Stimulated activated CD4-positive, alpha-beta T cell treated with anti-CD3 and anti-CD28 coated beads, Interleukin-1b, Interleukin-23, amount 100 ng/mL, for 1 hour (primary cell): ENCODE measurements at places on chromosomes 2 and 18.

DNA sequence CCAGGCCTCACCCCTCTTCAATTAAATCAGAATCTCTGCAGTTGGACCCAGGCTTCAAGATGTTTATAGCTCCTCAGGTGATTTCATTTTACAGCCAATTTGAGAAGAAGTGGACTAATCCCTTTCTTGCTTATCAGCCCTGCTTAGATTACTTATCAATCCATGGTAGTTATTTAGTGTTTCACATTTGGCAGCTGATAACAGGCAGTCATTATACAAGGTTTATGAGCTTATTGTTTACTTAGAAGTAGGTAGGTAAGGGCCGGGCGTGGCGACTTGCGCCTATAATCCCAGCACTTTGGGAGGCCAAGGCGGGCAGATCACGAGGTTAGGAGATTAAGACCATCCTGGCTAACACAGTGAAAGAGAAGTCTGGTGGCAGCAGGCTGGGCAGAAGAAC lies 237.5 kb downstream of the CTNNA2 start:
- DNase-seq = no peak

DNA sequence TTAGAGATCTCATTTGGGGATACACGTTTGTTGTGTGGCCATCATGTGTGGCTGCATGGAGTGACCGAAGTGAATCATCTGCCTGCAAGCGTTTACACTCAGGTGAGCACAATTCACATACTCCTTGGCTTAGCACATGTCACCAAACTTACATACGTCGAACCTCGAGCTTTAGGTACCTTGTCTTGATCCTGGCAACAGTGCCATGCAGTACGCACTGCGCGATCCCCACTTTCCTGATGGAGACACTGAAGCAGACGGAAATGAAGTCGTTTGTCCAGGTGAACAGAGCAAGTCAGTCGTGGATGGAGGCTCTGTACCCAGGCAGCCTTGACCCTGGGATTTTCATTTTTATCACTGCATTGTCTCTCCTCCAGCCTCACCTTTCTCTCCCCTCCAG lies 32.3 kb downstream of the KLHL29 start:
- no peak for DNase-seq

DNA sequence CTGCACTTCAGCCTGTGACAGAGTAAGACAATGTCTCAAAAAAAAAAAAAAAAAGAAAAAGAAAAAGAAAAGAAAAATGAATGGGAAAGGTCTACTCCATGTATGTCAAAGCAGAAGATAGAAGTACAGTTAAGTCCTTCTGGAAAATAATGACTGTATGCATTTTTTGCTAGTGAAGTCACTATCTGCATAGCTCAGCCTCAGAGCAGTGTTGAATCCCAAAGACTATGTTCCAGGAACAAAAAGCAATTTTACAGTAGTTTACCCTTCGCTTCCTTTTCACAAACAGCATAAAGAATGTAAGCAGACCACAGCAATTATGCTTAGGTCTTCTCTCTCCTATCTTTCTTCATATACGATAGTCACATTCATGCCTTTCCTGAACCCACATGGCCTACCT lies 497.4 kb downstream of the CMPK2 start:
- no peak for DNase-seq

DNA sequence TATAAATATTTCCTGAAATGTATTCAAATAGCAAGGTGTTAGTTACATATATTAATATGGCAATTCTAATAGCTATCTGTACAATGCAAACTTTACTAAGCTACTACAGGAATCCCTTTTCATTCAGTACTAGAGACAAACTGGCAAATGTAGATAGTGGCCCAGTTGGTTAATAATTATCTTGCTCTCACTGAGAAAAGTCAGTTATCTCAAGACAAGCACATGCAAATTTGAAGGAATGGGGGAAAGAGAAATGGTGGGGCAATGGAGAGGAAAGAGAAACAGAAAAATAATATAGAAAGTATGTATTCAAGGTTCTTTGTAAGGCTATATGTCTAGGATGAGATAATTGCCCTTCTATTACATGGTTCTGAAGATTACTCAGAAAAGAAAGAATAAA lies 280.0 kb downstream of the FIGN start:
- DNase-seq = no peak

- no peak for DNase-seq
These were observed 77.6 kb downstream of the PTPN4 start for GRCh38 chr2:119837350-119837749.
